Stimulated activated CD8-positive, alpha-beta memory T cell treated with anti-CD3 and anti-CD28 coated beads, Interleukin-2, amount 100 ng/mL, for 48 hours (primary cell): ENCODE measurements at places on chromosomes 12 and 14.

GRCh38 chr14:34036319-34036766, 85.5 kb upstream of the EGLN3 start:
- DNase-seq: no peak

DNA sequence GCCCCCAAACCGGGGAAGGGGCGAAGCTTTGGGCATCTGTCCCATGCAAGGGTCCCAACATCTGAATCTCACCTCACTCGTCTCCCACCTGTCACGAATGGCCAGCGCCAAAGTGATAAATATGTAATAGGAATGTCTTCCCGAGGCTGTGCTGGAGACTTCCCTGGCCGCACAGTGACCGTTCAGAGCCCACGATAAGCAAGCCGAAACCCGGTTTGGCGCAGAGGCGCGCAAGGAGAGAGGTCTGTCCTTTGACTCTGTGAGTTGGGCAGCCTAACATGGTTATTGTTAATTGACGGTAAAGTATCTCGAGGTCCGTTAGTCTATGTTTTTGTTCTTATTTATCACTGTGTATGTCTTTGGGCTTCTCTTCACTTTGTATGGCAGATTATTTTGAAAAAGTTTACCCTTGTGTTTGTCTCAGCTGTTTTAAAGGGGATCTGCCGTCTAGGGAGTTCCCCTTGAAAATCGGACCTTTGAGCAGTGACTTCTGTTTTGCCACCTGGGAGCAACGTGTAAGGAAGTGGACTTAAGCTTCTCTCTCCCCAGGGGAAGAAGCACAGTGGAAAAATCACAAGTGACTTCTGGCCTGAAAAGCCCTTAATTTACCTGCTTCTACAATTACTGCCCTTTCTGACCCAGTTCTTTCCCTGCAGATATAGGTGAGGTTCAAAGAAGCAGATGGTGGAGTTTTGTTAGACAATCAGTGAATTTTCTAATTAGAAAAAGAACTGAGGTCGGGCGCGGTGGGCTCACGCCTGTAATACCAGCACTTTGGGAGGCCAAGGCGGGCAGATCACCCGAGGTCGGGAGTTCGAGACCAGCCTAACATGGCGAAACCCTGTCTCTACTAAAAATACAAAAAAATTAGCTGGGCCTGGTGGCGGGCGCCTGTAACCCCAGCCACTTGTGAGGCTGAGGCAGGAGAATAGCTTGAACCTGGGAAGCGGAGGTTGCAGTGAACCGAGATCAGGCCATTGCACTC, 1.1 kb upstream of the TM9SF1 start:
- no peak for DNase-seq

GRCh38 chr12:43937947-43938346, 102.1 kb downstream of the TMEM117 start:
- no peak for DNase-seq

DNA sequence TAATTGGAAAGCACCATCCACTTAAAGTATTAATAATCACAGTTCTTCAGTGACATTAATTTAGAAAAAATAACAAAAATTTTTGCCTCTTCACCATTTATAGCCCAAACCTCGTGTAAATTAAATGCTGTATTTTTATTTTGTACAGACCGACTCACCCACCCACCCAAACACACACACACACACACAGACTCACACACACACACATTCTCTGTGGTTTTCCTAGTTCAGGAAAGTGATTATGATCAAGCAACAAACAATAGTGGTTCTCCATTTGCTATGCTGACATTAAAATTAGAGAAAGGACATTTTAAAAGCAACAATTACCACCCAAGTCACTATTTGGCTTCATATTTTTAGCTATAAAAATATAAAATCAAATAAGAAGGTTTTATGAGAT, 112.5 kb upstream of the FLRT2 start:
- DNase-seq: no peak

DNA sequence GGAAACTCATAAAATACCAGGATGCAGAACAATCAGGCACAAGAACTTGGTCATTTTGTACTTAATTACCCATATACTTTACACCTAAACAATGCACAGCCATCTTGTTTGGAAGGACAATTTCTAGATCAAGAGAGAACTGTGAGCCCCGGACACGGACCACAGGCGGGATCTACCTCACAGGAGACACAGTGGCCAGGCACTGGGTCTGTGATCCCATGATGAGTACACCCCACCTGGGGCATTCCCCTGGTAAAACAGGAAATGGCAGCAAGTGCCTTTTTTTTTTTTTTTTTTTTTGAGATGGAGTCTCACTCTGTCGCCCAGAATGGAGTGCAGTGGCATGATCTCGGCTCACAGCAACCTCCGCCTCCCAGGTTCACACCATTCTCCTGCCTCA, 15.2 kb downstream of the GOLGA3 start:
- no peak for DNase-seq

GRCh38 chr14:55085060-55085660, 33.7 kb downstream of the MAPK1IP1L start:
- no peak for DNase-seq

DNA sequence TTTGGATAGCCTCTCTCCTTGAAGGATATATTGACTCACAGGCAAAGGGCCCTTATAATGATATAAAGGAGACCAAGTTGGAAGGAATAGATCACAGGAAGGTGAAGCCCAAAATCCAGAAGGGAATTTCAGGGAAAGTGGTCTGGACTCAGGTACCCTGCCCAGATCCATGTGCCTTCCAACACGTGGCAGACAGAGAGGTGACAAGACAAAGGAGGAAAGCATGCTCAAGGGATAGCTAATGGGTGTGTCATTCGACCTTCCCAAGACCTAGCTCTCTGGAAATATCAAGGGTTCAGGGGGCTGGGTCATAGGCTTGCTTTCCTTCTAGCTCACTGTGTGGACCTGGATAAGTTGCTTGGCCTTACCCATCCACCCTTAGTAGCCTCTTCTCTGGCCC, 214.3 kb downstream of the ZFP36L1 start:
- no peak for DNase-seq

DNA sequence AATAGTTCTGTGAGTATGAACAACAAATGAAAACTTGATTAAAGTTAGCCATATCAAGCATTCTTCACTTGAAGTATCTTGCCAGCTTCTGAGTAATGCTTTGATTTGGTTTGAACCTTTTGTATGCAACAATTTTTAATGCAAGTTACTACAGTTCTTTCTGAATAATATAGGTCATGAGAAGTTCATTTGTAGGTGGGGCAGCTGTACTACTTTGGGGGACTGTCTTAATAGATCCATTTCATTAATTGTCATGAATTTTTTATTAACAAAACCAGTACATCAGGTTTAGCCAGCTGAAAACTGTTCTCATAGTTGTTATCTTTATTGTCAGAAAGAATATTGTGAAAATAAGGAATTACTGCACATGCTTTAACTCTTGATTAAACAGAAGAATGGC, 142.7 kb downstream of the FOXA1 start:
- no peak for DNase-seq

- no peak for DNase-seq
These were observed 779.5 kb upstream of the MDGA2 start for GRCh38 chr14:48454887-48455286.

- DNase-seq: no peak
These were observed 331 bp downstream of the NCKAP1L start for GRCh38 chr12:54497883-54498282.

- DNase-seq: peak; percentile 30
These were observed 594 bp downstream of the TAMALIN start for GRCh38 chr12:52007158-52007921.

- no peak for DNase-seq
These were observed 28.0 kb downstream of the NOS1 start for GRCh38 chr12:117333331-117333881.

DNA sequence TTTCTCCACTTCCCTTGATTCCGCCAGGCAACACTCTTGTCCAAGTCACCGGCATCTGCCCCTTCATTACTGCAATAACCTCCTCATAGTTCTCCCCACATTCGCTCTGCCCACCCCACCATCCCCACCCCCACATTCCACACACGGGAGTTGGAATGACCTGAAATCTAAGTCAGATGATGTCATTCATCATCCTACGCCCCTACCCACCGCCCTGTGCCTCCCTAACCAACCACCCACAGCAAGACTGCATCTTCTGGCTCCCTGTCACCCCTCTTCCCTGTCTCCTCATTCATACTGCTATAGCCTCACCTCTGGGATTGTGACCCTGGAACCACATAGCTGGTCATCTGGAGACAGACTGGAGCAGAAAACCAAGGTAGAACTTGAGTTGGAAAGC, 7.9 kb upstream of the PWP1 start:
- DNase-seq: no peak
